ENCODE measurements at places on chromosomes 13 and 19.

DNA sequence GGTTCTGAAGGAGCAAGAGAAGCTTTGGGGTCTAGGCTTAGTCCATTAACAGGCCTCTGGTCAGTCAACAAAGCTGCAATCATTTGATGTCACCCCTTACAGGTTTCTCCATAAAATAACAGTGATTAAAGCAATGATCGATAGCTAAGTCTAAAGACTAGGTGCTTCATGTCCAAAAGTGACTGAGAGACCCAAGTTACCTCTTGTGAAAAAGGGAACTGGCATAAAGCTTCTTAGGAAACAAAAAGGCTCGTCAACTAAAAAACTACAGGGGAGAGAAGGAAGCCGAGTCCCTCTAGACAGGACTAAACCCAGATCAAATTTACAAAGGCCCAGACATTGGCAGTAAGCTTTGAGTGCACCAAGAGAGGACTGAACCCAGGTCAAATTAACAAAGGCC is 2.2 kb downstream of the DCUN1D2 start:
- DNase-seq: no peak

DNA sequence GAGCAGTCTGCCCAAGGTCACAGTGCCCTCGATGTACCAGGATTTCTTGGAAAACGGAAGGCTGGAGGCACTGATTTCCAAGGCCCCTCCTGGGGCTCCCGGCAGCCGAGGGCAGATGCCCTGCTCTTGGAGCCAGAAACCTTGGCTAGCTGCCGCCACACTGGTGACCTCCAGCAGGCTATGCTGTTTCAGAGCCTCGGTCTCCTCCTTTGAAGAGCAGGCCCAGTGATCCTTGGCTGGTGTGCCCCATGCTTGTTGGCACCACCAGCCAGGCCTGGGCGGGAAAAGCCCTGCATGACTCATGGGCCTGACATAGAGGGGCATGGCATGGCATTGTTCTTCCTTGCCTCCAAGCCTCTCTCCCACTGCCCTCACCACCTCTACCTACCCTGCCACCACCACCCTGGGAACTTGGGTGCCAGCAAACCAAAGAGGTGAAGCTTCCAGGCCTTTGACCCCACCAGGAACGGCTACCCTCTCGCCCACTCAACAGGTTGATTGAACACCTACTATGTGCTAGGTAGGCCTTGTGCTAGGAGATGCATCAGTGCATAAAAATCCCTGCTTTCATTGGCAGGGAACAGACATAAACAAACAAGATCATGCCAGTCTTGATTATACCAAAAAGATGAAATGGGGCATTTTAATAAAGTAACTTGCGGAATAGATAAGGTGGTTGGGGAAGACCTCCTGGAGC is 1.6 kb upstream of the CLEC11A start:
- DNase-seq: no peak

- no peak for DNase-seq
These were observed 9.8 kb upstream of the SIGLEC12 start for GRCh38 chr19:51511353-51511752.

GRCh38 chr19:6026390-6027227 is 48.7 kb upstream of the RANBP3 start:
- DNase-seq: no peak

GRCh38 chr13:76823969-76824368 is 62.2 kb downstream of the KCTD12 start:
- no peak for DNase-seq

DNA sequence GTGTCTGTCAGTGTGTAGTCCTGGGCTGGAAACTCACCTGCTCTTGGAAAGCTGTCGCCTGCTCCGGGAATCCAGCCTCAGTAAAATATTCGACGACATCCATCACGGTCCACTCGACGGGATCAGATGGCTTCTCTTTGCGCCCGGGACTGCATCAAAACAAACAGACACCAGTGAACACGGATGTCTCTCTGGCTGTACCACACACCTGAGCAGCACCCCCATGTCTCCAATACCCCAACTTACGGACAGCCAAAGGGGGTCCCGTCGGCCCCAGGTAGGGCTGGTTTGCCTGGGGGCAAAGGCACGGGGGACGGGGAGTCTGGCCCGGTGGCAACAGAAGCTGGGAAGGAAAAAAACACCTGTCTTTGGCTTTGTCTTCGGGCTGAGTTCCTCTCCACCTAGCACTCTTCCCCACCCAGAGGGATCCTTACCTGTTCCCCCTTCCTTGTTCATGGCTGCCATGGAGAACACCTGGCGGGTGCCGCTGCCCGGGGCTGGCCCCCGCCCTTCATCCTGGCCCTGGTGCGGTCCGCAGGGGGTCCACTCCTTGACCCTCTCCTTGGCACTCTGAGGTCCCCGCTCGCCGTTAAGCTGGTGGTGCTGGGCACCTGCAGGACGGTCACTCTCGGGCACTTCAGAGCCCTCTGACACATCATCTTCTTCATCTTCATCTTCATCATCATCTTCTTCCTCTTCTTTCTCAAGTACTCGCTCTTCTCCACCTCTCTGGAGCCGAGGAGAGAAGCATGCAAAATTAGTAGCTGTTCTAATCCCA is 1.7 kb downstream of the SAMD1 start:
- no peak for DNase-seq

GRCh38 chr19:39590265-39590664 is 12.1 kb upstream of the LGALS13 start:
- DNase-seq: no peak

GRCh38 chr19:56671613-56671994 is at the start of gene ZNF835:
Gene ZNF835 (minus strand): TSS chr19:56671757. CDS start chr19:56665198, 6,559 bp downstream.
- peak; percentile 18 for DNase-seq

- no peak for DNase-seq
These were observed 21.3 kb upstream of the TNFAIP8L1 start for GRCh38 chr19:4618019-4618418.

DNA sequence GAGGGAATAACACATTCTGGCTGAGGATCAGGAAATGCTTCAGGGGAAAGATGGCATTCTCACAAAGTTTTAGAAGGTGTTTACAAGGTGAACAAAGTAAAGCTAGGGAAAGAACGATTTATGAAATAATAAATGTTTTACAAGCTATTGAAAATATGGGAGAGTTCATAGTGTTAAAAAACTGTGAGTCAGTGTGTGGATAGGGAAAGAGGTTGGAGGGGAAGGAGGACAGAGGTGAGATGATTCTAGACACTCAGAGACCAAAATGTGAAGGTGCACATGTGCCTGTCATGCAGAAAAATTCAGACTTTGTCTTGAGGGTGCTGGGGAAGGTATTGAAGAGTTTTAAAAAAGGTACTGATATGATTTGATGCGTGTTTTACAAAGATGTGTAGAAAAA is 476.1 kb downstream of the TDRD3 start:
- DNase-seq: no peak

DNA sequence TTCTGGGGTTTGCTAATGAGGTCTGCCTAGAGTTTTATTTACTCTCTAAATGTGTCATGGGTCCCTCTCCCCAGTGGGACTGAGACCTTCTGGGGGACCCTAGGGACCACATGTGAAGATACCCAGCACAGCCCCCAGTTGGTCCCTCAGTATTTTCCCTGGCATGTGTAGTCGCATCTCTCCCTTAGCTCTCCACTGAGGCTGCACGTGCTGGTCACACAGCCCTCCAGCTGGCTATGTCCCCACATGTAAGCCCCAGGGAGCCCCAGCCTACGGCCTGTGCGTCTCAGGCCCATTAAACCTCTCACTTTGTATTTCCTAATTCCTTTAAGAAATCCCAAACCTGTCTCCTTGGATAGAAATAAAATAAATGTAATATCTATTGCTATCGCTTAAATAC is 189.6 kb upstream of the TSHZ3 start:
- no peak for DNase-seq

- no peak for DNase-seq
These were observed at the start of gene DHDH for GRCh38 chr19:48933382-48933932. Gene DHDH (plus strand): TSS chr19:48933699. CDS start chr19:48933722, 23 bp downstream.

GRCh38 chr19:11173516-11174155 is 18.1 kb upstream of the SPC24 start:
- DNase-seq: no peak

DNA sequence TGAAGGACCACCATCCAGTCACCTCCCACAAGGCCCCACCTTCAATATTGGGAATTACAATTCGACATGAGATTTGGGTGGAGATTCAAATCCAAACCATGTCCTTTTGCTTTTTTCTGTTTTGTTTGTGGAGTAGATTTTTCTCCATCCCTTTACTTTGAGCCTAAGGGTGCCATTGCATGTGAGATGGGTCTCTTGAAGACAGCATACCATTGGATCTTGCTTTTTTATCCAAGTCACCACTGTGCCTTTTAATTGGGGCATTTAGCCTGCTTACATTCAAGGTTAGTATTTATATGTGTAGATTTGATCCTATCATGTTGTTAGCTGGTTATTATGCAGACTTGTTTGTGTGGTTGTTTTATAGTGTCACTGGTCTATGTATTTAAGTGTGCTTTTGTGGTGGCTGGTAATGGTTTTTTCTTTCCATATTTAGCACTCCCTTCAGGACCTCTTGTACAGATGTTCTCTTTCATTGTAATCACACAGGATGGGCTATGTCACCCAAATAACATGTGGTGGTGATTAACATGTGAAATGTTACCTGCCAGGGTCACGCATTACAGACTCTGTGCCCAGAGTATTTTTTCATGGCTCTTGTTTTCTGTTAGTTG is 58.0 kb downstream of the ZNF823 start:
- DNase-seq: no peak

DNA sequence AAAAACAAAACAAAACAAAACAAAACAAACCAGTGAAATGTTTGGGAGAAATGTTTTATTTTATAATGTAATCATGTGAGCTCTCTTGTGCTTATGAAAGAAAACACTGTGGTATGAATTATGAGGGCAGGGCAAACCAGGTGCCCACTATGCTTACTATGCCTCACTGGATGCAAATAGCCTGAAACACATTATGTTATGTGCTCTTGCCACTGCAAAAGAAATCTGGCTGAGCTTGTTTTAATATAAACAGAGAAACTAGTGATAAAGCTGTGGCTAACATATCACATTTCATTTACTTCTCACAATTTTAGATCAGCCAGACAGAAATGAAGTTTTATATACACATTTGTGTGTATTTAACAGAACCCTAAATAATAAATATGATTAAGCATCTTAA is 8.7 kb upstream of the NBEA start:
- no peak for DNase-seq

- no peak for DNase-seq
These were observed 274.5 kb upstream of the NBEA start for GRCh38 chr13:34667286-34668218.

DNA sequence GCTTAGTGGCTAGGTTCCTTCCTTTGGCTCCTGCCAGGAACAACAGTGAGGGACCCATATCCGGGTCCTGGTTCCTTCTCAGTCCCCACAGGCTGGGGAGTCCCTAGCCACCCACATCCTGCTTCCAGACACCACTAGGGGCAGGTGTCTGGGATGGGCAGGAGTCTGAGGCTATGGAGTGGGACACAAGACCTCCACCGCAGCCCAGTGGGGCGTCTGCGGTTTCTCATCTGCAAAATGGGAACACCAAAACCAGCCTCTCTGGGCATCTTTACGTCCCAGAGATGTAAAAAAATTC is 879 bp upstream of the FCGBP start:
- DNase-seq: no peak

DNA sequence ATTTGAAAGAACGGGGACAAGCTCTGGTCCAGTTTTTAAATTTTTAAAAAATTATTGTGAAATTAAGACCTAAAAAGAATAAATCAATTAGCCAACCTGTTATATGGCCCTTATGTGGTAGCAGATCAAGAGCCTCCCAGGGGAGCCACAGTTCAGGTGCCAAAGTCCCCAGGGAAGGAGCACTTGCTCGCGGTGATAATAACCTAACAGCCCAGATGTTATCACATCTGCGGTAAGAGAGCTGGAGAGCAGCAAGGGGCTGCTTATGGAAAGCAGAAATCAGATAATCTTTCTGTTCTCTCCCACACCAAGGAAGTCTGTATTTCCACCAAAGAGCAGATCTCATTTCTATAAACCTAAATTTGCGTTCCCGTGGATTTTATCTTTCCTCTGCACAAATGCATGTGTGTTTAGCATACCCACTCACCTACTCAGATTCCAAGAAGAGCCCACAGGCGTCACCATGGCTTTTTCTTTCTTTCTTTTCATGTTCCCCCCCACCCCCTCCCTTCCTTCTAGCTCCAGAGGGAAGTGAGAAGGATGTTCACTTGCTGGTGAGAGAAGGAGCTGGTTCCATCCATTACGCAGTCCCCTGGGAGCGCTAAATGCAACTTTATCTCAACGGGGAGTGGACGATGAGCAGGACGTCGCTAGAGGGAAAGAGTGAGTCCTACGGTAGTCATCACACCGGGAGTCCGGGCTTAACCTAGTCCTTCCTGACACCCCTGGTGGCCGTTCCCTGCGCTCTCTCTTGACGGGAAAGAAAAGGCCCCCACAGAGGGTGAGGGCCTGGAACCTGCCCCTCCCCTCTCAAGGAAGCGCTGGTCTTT is 1.6 kb upstream of the POU4F1 start:
- DNase-seq: no peak

DNA sequence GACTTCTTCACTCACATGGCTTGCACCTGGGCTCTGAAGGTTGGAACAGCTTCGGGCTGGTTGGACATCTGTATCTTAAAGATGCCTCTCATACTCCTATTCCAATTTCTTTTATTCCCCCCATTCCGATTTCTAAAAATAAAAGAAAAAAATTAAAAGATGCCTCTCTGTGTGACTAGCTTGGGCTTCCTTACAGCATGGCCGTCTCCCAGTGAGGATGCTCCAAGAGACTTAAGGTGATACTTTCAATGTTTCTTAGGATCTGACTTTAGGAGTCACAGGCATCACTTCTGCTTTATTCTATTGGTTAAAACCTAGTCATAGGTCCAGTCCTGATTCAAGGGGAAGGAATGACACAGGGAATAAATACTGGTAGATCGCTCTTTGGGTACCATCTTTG is 9.9 kb upstream of the SULT2A1 start:
- no peak for DNase-seq

GRCh38 chr13:46761866-46762265 is 35.1 kb downstream of the ESD start:
- DNase-seq: no peak

GRCh38 chr13:89401264-89401675 is 1730.1 kb downstream of the SLITRK5 start:
- DNase-seq: no peak

- DNase-seq: peak; percentile 61
These were observed 20.7 kb downstream of the PARP4 start for GRCh38 chr13:24491845-24492244.

GRCh38 chr19:44598880-44599279 is 14.5 kb upstream of the IGSF23 start:
- no peak for DNase-seq

DNA sequence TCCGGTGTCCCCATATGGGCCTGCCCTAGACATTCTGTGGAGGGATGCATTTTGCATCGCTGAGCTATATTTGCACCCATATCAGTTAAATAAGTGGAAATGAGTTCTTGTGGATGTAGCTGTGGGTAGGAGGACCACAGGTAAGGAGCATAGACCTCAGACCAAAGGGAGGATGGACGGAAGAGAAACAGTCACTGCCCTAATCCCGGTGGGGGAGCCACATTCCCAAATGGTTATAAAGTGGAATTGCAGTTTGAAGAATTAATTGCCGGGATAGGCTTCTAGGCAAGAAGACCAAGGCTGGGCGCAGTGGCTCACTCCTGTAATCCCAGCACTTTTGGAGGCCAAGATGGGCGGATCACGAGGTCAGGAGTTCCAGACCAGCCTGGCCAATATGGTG is 1.8 kb downstream of the SDHAF1 start:
- no peak for DNase-seq

- DNase-seq: no peak
These were observed 388.7 kb upstream of the NBEA start for GRCh38 chr13:34553376-34553775.

GRCh38 chr19:31586282-31586681 is 237.0 kb upstream of the TSHZ3 start:
- DNase-seq: no peak

Measured in kidney capillary endothelial cell (primary cell).